CD8-positive, alpha-beta memory T cell (primary cell): ENCODE measurements at places on chromosomes 2 and 18.
A peak's percentile ranks its signal among the peaks of the same experiment; 100 is the strongest.

DNA sequence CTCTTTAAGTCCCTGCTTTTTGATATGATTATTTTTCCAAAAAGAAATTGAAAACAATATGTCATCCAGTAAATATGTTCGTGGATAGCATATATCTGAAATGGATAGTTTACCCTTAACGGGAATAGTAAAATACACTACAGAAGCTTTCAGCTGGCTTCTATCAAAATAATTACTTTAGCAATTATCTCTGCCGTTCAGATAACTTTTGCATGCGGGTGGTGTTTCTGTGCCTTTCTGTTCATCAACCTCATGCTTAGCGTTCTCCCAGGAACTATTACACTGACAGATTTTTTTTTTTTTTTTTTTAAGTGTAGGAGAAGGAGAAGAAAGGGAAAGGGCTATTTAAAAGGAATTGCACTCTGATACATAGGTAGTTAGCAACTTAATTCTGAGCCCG is 53.6 kb downstream of the TSHZ1 start:
- DNase-seq = no peak

DNA sequence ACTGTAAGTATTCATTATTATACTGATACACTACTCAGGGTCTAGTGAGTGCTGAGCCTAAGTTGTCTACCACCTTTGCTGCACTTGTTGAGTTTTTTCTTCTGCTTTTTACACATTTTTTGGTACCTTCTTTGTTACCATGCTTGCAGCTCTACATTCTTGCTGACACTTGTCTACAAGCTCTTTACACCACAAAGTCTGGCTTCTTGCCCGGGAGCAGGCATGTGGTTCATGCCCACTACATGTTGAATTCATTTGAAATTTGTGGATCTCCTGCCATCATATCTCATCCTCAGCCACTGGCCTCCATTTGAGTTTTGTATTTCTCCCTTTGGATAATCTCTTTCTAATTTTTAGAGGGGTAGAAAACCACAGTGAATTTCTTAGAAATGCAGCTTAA is 29.9 kb downstream of the IL18R1 start:
- no peak for DNase-seq

- no peak for DNase-seq
Observed at GRCh38 chr18:66966171-66966570, 362.3 kb upstream of the CDH19 start.

DNA sequence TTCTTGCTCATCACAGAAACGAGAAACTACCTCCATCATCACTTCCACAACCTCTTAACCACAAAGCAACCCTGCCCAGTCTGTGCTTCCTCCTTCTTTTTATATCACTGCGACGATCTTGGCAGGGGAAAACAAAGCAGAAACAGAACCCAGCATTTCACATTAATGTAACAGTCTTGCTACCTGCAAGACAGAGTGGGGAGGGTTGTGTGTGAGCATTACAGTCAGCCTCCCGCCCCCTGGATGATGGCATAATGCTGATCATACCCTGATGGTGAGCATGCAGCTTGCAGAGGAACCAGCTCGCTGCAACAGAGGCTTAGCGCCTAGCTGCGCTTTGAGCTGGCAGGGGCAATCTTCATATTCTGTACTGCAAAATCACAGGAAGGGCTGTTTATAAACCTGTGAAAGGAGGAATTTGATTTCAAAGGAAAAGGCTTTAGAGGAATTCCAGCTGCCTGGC is 376.1 kb downstream of the IRS1 start:
- peak; percentile 22 for DNase-seq

DNA sequence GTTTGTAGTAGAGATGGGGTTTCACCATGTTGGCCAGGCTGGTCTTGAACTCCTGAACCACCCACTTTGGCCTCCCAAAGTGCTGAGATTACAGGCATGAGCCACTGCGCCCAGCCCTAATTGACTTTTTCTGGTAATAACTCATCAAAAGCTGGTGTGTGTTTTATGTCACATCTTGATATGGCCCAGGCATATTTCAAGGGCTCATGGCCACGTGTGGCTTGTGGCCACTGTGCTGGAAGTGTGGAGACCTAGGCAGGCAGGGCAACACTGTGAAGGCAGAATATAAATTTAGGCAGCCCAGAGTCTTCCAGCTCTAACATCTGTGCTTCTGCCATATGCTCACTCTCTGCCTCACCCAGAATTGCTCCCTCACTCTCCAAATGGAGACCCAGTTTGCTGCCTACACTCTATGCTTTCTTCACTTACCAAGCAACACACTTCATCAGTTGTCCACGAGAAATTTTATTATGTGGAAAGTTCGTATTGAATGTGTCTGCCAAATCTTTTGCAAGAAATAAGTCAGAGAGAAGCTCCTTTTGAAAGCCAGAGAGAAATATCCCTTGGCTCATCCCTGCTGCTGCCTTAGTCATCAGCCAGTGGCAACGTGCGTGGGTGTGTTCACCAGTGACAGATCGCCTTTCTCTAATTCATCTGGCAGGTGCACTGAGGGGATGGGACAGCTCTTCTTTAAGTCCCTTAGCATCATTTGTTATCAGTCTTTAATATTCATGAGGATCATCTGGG is 129.4 kb upstream of the CXCR4 start:
- no peak for DNase-seq

DNA sequence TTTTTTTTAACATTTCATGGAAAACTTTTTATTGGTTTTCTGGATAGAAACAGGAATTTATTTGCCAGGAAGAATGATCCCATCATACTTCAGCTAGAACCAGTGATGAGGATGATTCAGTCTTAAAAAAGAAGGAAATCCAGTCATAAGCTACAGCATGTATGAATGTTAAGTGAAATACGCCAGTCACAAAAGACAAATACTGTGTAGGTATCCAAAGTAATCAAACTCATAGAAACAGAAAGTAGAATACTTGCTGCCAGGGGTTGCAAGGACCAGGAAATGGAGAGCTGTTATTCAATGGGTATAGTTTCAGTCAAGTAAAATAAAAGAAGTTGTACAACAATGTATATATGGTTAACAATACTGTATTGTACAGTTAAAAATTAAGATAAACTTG is 21.3 kb downstream of the PSME4 start:
- DNase-seq = no peak

DNA sequence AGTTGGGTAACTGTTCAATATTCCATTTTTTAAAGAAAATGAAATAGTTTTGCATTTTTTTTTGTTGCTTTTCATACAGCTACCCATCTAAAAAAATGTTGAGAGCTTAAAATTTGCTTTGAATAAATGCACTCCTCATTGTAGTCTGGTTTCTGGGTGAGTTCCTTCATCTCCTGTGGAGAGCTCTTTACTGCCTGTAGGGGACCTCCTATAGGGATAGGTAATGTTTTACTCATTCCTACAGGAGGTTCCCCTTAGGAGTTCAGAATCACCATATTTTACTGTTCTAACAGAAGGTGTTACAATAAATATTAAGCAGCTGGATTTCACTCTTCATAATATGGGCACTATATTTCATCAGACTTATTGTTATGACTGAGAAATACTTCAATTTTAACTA is 947.3 kb upstream of the CRIM1 start:
- no peak for DNase-seq

DNA sequence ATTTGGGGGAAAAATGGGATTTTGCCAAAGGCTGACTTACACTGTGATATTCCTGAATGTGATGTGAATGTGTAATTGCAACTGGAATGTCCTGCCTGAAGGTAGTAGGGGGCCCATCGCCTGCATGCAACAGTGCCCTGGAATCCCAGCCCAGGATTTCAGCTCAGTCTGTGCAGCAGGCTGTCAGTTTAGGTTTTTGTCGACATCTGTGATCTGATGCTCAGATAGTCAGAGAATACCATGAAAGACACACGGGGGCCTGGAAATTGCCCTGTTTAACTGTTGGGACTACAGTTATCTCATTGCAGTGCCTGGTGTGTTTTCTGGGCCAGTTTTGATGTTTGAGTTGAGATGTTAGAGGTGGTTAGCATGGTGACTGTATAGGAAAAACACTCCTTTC is 84.5 kb upstream of the HK2 start:
- DNase-seq = no peak

DNA sequence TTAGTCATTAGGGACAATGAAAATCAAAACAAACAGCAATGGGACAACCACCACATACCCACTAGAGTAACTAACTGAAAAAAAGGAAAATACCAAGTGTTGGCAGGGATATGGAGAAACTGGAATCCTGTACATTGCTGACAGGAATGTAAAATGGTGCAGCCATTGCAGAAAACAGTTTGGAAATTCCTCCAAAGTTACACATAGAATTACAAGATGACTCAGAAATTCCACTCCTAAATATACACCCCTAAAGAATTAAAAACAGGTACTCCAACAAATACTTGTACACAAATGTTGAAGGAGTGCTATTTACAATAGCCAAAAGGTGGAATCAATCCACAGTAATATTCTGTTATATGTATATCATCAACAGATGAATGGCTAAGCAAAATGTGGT is 110.9 kb downstream of the ROCK1 start:
- DNase-seq = no peak

GRCh38 chr2:186592137-186592875 is 2.5 kb downstream of the ITGAV start:
- no peak for DNase-seq

DNA sequence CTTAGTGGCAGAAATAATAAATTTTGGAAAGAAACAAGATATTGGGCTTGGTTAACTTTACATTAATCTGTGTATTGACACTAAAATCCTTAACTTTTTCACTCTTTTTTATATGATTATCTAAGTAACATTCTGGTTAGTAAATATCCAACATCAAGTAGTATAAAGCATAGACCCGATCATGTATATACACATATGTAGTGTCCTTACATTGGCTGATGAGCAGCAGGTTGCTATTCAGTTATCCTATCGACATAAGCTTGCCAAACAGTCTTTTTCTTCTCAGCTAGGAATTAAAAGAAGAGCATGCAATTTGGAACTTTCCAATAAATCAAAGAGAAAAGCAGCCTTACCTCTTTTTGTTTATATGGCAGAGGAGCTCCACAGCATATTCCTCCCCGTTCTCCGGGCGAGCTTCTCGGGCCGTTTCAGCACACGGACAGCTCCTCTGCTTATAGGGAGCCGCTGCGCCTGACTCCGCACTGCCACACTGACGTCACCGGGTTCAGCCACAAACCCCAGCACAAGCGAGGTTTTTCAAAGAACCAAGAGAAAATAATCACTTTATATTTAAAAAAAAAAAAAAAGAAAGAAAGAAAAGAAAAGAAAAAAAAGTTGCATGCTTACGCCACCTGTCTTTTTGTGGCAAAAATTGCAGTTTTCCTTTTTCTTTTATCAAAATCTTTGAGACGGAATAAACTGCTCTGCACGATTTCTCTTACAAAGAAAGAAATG is at the start of gene SCG2:
Gene SCG2 (minus strand): TSS at position 430 of the 735 bp plus-strand sequence. CDS start 3,079 bp downstream, outside the sequence.
- DNase-seq = no peak

DNA sequence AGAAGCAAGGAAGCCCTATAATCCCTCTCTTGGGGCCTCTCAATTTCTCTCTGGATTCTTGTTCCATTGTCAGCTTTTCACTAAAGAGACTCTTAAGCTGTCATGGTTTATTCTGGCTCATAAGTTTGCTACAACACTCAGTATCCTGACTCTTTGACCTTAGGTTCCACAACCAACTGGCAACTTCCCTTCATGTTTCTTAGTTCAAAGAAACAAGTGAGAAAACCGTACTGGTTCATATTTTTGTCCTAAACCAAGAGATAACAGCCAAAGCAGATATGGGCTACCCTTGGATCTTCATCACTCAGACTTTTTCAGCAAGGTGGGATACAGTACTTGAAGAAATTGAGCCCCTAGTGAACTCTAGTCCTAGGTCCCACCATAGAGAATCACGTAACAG is 109.9 kb upstream of the CRIM1 start:
- no peak for DNase-seq
